ENCODE measurements at places on chromosomes 6 and 20.

DNA sequence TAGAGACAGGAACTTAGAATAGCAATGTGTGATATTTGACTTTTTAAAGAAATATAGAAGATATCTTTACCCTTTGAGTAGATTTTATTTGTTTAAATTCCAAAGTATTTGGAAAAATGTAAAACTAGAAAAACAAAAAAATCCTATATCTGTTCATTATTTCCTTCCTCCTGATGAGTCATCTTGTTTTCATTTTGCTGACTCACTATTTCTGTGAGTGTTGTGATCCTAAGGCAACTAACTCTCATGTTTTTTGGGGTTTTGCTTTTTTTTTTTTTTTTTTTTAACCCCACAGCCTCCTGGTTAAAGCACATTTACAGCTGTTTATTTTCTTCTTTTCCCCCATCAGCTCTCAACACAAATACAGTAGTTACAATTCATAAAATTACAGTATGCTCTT is 37.8 kb upstream of the THEMIS start:
- no peak for DNase-seq

DNA sequence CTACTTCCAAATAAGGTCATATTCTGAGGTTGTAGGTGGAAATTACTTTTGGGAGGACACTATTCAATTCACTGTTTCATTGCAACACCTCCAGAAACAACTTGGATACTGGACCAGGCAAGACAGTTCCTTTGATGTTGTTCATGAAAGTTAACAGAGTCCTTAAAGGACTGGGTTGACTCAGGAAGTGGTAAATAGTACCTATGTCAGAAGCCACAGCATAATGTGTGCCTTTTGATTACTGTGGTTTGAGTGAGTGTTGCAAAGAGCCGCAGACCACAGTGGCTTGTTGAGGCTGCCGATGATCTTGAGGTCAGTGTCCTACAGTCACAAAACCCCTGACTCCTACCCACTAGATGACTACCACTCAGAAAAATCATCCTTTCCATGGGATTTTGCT is 10.9 kb downstream of the IL20RA start:
- DNase-seq: no peak

- no peak for DNase-seq
Measured at GRCh38 chr6:112432853-112433252, 85.7 kb downstream of the RFPL4B start.

- no peak for DNase-seq
Measured at GRCh38 chr6:135438907-135439535, 58.5 kb downstream of the AHI1 start.

- DNase-seq: peak; percentile 43
Measured at GRCh38 chr6:43171707-43172103, 636 bp downstream of the SRF start.
